Glomerular endothelial cell (primary cell): ENCODE measurements at places on chromosomes 3 and 15.

DNA sequence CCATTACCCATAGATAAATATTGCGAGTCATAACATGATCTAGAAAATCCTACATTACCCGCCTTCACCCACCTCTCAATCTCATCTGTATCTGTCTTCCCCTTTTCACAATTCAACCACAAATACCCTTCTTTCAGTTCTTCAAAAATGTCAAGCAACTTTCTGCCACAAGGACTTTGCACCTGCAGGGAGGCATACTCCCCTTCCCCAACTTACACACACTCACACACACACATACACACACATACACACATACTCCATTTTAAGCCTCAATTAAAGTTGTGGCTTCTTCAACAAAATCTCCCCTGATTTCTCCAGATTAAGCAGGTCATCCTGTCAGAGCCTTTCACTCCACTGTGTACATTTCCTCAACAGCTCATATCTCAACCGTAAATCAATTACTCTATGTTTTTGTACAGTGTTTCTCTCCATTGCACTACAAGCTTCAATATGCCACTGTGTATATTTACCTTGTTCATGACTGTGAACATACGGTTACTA is 33.1 kb upstream of the CCDC50 start:
- DNase-seq, result no peak

DNA sequence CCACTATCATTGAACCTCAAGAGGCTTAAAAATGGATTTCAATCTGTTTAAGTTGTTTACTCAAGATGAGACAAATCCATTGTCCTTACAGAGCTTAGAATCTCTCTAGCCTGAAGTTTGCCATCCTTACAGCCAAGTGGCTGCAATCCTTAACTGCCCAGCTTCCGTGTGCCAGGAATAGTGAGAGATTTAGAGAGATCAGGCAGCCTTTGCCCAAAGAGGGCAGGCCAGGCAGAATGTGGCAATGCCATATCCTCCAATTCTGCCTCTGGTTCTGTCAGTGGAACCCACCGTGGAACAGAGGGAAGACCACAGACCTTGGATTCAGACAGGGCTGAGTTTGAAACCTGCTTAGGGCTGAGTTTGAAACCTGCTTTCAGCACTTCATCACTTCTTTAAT is 374.3 kb downstream of the VPS13C start:
- DNase-seq, result no peak

DNA sequence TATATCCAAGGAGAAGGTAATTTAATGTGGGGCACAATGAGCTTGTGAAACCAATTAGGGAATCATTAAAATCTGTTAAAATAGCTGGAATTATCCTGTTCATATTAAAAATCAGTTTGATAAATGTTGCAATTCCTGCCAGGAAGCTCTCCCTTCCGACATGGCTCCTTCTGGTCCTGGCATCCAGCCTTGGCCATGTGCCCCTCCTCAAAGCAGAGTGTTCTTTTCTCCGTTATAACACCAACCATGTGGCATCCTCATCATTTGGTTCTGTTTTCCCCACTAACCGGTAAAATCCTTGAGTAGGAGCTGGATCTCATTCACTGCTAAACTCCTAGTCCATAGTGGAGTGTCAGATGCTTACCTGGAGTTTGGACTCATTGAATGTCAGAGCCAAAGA is 127.2 kb downstream of the ARNT2 start:
- DNase-seq, result no peak

DNA sequence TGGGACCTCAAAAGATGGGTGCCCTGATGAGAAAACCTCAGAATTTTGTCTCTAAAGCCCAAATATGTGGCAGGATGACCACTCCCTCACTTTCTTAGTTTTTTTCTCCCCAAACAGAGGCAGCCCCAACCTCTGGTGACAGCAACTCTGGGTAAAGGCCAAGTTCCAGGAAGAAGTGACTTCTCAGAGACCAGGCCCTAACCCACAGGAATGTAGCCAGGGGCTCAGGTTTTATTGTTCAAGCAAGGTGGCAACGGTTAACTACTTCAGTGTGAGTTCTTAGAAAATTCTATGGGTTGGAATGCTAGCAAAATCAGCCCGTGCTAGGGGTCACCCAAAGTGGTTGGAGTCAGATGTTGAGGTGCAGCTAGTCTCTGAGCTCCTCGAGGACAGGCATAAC is 5.1 kb upstream of the DNAJA4 start:
- DNase-seq, result no peak

GRCh38 chr15:58793862-58794261 is 22.8 kb downstream of the MINDY2 start:
- DNase-seq, result no peak

DNA sequence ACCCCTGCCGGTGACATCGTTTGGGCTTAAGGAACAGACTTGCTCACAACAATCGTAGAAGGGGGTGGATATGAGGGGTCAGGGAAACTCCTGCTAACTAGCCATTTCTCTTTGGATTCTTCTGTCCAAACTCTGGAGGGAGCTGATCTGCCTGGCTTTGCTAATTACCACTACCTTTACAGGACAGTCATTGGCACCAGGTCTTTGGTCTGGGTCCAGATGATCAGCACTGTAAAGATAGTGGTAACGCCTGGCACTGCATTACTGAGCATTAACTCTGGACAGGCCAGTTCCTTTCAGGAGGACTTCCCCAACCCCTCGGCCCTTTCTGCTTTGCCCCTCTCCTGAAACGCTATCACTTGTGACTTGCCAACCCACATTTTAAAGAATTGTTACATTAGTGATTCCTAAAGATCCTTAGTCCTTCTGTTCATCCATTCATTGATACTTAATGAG is 788 bp downstream of the UQCC5 start:
- DNase-seq, result no peak

DNA sequence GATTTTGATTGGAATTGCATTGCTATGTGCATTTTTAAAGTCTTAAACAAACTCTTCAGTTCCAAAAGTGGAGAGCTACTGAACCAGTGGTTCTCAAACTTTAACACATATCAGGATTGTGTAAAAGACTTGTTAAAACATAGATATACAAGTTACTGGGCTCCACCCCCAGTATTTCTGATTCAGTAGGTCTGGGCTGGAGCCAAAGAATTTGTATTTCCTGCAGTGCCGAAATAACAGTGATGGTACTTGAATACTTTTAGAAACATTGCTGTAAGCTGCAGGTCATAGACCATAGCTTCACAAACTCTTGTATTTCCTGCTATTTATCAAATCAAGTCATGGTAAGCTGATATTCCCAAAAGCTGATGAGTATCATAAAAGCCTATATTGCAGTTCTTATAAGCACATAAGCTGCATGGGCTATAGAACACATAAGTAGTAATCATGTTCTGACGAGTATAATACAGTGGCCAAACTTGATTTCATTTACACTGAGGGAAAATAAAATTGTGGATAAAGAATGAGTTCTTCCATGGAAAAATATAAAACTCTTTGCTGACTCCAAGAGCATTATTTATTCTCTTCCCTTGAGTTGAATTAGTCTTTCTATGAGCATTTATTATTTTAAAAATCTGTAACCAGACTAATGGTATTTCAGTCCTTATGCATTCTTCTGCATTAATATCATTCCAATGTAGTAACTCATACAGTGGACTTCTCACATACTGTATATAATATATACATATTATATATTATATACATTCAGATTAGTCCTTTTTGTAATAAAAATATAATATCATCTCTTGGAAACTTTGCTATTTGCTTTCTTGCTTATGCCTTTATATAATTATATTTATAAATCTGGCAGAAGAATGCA is 550.5 kb upstream of the AGTR1 start:
- no peak for DNase-seq

DNA sequence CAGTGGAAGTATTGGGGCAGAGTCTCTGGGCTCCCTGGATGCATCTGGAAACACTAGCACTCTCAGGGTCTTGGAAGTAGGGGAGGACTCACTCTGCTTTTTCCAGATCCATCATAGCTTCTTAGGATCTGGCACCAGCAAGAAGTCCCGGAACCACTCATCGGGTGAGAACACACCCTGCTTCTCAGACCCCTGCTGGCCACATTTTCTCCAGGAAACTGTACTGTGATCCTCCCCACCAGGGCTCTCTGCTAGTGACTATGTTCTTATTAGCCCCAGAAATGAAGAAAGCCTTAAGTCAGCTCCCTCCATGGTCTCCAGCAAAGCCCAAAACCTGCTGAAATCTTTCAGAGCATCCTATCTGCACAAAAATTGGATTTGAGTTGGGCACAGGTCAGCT is 197.3 kb upstream of the GADL1 start:
- DNase-seq, result no peak

- no peak for DNase-seq
Observed at GRCh38 chr3:119481079-119481478, 12.3 kb downstream of the POGLUT1 start.

- no peak for DNase-seq
Observed at GRCh38 chr3:196220587-196220986, 4.3 kb downstream of the SLC51A start.

- DNase-seq, result no peak
Observed at GRCh38 chr15:65841121-65841930, 28.0 kb upstream of the RAB11A start.

- DNase-seq, result no peak
Observed at GRCh38 chr15:87224404-87224803, 1032.1 kb downstream of the NTRK3 start.

GRCh38 chr3:47586746-47587145 is 8.1 kb upstream of the CSPG5 start:
- DNase-seq, result no peak
